ENCODE measurements at places on chromosomes 6 and 20.

- no peak for DNase-seq
These were observed 105.9 kb downstream of the LY86 start for GRCh38 chr6:6694368-6694780.

DNA sequence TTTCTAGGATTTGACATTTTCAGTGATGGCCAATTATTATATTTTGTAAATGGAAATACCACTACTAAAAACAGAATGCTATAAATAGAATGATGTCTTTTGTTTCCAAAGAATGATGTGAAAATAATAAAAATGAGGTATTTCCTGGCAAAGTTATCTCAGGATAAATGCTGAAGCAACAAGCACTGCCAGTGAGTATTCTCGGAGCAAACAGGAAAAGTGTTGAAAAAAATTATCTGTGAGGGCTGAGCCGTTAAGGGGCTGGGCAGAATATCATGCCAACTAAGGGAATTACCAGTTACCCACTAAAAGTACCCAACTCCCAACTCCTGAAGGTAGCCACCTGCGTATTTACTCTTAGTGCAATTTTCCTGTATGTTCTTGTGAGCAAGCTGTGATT is 23.6 kb upstream of the SCAF8 start:
- no peak for DNase-seq

- DNase-seq = no peak
These were observed 26.1 kb upstream of the ZBTB2 start for GRCh38 chr6:151417477-151417876.

DNA sequence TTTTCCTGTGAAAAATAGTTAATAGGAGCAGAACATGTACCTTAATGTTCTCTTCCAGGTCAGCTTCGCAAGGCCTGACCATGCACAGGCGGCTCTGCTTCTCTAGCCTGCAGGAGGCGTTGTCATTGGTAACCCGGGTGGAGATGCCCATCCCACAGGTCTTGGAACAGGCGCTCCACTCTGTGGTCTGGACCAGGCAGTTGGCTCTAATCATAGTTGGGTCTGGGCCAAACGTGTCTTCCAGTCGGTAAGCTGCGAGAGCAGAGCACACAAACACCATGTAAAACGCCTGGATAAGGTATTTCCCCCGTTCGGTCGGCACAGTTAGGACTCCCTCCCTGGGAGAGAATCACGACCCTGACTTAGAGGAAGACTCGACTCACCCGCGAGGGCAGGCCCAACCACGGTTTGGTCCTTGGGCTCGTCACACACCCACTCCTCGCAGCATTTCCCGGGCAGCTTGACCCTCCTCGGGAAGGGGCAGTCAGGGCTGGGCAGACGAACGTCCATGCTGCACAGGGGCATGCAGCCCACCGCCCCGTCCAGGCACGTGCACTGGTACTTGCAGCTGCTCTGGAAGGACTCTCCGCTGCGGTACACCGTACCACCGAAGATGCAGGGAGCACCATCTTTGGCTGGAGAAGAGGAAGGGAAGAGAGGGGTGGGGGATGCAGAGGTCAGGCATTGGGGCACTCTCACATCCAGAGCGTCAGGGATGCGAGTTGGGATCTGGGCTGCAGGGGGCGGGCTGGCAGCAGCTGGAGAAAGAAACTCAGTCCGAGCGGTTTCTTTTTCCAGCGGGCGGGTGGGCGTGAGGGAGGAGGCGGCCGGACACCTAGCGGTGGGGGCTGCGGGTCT is 1.0 kb downstream of the CCN2 start:
- DNase-seq = peak; percentile 77

DNA sequence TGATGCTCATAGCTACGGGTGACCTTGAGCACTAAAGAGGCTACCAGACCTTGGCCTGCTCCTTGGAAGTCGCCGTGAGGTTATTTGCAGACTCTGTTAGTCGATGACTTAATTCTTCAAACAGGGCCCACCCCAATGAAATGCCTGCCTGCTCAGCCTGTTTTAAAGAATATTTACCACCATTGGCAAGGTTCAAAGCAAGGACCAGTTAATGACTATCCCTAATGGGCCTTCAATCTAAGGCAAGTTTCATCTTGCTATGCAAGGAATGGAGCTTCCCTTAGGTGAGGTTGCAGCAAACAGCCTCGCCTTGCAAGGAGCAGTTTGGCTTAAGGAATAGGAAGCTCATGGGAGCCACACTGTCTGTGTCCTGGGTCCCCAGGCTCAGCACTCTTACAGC is 22.9 kb upstream of the SPO11 start:
- no peak for DNase-seq

DNA sequence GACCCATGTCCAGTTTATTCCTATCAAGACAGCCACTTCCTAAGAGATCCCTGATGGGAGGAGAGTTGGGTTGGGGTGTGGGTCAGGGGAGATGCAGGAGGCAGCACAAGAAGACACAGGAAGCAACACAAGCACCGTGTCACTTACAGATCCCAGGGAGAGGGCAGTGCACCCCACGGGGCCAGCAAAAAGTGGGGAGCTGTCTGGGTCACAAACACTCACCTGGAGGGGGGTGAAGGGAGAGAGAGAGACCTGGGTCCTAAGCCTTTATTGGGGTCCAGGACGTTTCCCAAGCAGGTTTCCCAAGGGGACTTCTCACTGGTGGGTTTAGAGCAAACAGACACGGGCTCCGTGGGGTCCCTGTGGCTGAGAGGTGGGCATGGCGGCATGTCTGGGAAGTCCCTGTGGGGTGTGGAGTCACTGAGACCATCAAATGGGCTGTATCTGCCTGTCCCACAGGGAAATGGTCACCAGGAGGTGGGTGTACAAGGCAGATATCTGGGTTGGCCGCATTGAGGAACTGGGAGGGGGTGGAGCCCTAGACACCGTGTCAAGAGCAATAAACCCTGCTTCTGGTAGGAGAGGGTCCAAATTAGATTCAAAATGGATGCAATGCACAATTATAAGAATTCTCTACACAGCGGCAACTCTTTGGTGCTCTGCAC is 1.6 kb upstream of the CD93 start:
- no peak for DNase-seq

DNA sequence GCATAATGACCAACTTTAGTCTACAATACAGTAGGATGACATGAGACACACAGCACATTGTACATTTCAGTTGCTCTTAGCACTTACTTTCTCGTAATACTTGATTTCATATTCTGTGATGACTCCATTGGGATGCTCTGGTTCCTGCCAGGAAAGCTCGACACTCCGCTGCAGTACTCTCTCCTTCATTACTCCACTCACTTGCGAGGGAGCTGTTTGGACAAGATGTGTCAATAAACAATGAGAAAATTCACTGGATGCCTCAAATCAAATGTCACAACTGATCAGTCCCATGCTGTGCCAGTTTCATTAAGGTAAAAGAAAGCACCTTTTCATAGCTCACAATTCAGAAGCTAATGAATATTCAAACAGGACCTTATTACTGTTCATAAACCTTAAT is 147.1 kb downstream of the EPHA7 start:
- no peak for DNase-seq

- DNase-seq = no peak
These were observed 87.1 kb downstream of the CFAP61 start for GRCh38 chr20:20139403-20139802.

DNA sequence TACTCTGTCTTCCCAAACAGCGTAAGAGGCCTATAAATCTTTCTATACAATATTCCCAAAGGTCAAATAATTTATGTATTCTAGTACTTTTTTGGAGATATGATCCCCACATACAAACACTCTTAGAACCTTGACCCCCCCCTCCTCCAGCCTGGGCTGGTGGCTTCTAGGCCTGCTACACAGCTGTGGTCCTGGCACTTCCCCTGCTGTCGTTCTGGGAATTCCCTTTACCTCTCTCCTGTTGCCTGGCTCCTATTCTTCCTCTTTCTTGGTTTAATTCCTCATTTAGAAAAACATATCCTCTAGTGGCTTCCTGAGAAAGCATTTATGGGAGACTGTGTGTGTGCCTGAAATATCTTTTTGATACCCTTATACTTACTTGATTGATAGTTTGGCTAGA is 4.1 kb upstream of the TXLNB start:
- no peak for DNase-seq

DNA sequence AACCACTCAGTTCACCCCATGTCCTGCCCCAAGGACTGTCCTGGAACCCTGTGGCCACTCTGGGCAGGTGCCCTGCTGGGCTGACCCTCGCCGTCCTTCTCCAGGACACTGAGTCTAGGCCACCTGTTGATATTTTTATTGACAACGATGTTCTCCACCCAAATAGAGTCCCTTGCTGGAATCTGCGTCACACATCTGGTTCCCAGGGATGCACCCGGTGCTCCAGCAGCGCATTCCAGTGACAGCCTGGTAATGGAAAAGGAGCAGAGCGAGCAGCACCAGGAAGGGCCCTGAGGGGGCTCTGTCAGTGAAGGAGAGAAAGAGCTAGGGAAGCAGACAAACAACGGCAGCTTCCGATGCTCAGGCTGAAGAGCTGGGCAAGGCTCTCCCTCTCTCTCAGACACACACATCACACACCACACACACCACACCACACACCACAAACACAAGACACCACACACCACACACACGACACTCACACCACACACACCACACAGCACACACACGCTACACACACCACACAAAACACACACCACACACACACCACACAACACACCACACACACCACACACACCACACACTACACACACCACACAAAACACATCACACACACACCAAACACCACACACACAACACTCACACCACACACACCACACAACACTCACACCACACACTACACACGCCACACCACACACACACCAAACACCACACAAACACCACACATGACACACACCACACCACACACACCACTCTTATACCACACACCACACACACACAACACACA is 117.9 kb upstream of the THBS2 start:
- no peak for DNase-seq

DNA sequence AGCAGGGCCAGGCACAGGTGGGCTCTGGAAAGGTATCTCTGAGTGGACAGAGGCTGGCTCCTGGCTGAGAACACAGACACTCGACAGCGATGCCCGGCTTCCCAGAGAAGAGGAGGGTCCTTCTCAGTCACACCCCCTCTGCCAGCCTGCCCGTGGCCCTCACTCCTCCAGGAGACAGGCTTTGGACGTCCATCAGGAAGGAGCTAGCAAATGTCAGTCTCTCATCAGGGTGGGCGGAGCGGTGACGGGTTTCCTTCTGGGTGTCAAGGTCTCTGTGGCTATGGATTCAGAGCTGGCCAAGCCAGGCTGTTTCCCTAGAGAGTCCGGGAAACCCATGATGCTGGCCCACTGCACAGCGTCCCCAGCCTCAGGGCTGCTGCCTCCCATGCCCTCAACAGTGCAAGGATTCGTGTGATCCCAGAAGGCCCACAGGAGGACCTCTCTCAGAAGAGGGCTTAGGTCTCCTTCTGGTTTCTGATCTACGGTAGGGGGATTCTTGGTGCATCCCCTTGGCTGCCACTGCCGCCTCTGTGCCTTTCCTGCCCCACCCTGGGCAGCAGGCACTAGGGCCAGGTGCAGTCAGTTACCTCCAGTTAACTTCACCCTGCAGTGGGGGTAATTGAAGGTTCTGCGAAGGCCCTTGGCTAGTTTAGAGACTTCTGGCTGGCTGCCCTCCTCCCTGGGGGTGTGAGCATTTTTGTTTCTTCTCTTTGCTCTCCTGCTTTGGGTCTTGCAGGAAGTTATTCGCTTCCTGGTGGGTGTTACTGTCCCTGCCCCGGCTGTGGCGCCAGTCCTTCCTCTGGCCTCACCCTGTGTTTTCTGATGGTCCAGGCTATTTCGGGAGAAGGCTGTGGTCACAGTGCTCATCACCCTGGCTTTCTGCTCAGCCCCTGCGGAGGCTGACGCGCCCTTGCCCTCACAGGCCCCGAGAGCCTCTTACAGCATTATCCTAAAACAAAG is 80.2 kb downstream of the CDH4 start:
- DNase-seq = no peak

DNA sequence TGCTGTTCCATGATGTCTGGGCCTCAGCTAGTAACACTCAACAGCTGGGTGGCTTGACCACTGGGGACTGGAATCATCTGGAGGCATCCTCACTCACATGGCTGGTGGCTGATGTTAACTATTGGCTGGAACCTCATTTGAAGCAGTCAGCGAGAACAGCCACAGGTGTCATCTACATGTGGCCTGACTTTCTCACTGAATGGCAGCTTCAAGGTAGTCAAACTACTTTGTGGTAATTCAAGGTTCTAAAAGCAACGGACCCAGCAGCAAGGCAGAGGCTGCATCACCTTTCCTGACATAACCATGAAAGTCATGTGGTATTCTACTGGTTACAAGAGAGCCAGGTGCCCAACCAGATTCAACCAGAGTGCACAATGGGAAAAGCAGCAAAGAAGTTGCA is 115.9 kb upstream of the DST start:
- no peak for DNase-seq

DNA sequence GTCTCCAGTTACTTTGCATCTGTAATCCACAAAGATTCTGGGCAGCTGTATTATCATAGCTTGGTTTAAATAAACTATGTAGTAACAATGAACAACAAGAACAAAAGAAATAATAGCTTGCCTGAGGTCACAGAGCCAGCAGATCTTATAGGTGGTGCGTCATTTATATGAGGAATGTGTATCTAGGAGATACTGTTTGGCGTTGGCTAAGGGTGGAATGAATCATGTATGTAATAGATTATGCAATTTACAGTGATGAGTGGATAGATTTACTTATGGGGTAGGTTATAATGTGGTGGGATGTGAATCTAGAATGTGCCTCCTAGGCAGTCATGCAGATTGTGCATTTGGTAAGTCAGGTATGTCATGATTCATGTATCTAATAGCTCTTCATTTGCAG is 42.8 kb downstream of the HNF4A start:
- DNase-seq = no peak

GRCh38 chr6:29489286-29489685 is 1.5 kb upstream of the MAS1L start:
- DNase-seq = no peak

DNA sequence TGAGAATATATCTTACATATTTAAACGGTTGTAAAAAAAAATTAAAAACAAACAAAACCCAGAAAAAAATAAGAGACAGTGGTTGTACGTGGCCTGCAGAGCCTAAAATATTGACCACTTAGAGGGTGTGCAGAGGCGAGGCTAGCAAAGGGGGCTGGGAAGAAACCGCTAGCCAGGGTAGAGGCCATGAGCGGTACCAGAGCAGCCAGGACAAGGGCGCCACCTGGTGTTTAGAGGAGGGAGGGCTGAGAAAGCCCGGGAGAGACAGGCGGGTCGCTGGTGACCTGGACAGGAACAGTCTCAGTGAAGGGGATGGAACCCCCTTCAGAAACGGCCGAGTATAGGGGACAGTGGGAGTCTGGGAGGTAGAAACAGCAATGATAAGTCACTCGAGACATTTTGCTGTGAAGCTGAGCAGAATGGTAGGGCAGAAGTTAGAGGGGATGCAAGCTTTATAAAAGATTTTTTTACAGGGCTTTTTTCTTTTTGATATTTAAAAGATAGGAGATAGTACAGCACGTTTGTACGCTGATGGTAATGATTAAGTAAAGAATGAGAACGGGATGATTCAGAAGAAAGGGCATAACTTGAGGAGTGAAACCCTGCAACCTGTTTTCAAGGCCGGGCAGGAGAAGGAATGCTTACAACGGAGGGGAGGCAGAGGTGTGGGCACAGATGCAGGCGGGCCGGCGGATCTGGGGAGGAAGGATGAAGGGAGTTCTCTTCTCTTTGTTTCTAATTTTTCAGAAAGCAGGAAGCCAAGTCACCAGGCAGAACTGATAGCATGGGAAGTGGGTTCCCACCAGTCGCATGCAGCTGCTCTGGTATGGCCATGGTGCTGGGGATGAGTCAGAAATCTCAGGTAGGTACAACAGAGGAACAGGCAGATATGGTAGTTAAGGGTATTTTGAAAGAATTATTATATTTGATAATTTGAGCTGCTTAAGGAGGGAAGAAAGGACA is 76.2 kb downstream of the FAM229B start:
- DNase-seq = peak; percentile 52

Measured in heart right ventricle (tissue), 16 donors.